SK-MEL-5 (cell line): ENCODE measurements at places on chromosomes 7 and 10. TPM values are rescaled to one million over a fixed set of nuclear protein-coding genes. Genes with fewer than 3 reads are reported as not detected.

The NPFFR1 gene
- not detected in 2 replicates for total RNA-seq

The PTF1A gene
- total RNA-seq: not detected in 2 replicates

The CTAGE8 gene
- total RNA-seq: not detected in 2 replicates

The JAKMIP3 gene
- total RNA-seq: 0.03 TPM in 1 of 2 replicates, not detected in the other

The LRIT1 gene
- not detected in 2 replicates for total RNA-seq
